Stimulated activated CD4-positive, alpha-beta T cell treated with anti-CD3 and anti-CD28 coated beads, Interleukin-12 subunit alpha, Interleukin-12 subunit beta, amount 100 ng/mL, for 48 hours (primary cell): ENCODE measurements at places on chromosomes 5 and 9.
A peak's percentile ranks its signal among the peaks of the same experiment; 100 is the strongest.

DNA sequence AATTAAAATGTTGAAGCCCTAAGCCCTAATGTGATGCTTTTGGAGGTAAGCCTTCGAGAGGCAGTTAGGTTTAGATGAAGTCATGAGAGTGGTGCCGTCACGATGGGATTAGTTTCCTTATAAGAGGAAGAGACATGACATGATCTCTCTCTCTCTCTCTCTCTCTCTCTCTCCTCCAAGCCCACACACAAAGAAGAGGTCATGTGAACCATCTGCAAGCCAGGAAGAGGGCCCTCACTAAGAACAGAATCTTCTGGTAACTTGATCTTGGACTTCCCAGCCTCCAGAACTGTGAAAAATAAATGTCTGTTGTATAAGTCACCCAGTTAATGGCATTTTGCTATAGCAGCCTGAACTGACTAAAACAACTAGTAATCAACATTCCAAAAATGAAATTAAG, 175.5 kb downstream of the GNA14 start:
- DNase-seq: no peak

DNA sequence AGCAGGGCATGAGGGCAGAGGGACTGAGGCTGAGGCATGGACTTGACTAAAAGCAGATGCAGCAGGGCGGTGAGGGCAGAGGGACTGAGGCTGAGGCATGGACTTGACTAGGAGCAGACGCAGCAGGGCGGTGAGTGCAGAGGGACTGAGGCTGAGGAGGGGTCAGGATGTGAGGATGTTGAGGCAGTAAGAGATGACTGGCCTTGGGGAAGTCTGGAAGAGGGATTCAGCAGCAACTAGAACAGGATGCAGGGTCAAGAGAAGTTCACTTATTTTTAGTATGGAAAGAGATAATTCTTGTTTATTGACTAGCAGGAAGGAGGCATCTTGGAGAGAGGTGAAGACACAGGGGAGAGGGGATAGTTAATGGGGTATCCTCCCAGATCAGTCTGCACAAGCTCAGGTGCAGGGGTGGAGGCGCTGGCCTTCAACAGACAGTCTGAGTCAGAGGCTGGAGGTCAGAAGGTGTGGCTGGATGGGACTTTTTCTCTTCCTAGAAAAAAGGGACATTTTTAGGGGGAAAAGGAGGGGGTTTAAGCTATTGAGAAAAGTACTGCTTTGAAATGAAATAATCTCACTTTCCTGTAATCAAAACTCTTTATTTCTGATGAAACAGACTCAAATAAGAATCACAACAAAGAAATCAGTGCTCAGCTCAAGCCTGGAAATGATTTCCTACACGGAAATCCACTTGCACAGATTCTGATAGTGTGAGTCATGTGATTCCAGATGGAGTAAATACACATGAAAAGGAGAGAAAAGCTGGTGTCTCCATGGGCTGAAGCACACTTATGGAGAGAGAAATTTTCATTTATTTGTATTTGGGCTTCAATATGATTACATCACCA, 130.9 kb downstream of the PALM2AKAP2 start:
- no peak for DNase-seq

GRCh38 chr9:33939924-33940874, 108.5 kb downstream of the UBAP2 start:
- DNase-seq: no peak

GRCh38 chr9:131481441-131482342, 21.0 kb upstream of the POMT1 start:
- DNase-seq: no peak

GRCh38 chr9:14585730-14586473, 107.3 kb downstream of the ZDHHC21 start:
- DNase-seq: peak; percentile 5

DNA sequence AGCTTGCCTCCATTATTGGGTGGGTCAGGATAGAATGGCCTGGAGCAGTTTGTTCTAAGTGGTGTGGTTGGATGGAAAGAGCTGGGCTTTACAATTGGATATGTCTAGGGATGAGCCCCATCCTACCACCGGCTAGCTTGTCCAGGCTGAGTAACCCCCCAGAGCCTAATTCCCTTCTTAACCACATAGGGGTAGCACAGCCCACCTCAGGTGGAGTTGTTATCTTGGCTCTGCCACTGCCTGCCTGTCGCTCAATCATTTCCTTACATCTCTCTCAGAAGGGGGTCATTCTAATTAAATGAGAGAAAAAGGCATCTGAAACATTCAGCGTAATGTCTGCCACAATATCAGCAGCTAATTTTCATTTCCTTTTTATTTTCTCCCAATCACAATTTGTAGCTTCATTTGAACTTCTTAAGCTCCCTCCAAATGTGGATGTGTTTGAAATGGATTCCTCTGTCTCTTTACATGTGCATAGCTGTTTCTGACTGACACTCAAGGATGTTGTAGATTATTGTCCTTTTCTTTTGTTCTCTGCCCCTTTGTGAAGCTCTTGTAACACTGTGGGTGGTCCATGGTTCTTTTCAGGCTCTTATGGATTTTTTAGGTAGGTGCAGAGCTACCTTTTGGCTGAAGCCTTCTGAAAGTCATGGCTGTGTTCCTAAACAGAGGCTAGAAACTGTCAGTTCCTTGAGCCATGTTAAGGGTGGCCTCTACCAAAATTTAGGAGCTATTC, 383.1 kb upstream of the KLF4 start:
- no peak for DNase-seq

- DNase-seq: no peak
These were observed 220.8 kb downstream of the PLK2 start for GRCh38 chr5:58239045-58239444.

GRCh38 chr9:128683340-128684064, 5.5 kb upstream of the SET start:
- DNase-seq: no peak

DNA sequence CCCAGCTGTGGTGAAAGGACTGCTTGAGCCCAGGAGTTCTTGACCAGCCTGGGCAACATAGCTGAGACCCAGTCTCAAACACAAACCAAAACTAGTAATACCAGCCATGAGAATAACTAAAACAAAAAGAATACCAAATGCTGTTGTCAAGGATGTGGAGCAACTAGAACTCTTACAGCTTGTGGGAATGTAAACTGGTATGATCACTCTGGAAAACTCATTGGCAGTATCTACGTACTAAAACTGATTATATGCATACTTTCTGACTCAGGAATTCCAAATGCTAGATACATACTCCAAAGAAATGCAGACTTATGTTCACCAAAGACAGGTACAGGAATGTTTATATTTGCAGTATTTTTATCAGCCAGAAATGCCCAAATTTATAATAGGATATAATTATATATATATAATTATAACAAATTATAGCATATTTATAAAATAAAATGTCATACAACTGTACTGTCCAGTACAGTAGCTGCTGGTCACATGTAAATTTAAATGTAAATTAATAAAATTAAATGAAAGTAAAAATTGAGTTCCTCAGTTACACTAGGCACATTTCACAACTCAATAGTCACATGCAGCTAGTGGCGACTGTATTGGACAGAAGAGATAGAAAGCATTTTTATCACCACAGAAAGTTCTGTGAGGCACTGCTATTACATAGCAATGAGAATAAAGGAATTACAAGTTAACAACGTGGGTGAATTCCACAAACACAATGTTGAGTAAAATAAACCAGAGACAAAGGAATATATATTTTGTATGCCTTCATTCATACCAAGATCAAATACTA, 118.5 kb downstream of the GNAQ start:
- DNase-seq: no peak

GRCh38 chr5:126976520-126977172, 53.7 kb downstream of the MARCHF3 start:
- no peak for DNase-seq

GRCh38 chr9:72979405-72980100, 26.7 kb upstream of the ALDH1A1 start:
- no peak for DNase-seq

DNA sequence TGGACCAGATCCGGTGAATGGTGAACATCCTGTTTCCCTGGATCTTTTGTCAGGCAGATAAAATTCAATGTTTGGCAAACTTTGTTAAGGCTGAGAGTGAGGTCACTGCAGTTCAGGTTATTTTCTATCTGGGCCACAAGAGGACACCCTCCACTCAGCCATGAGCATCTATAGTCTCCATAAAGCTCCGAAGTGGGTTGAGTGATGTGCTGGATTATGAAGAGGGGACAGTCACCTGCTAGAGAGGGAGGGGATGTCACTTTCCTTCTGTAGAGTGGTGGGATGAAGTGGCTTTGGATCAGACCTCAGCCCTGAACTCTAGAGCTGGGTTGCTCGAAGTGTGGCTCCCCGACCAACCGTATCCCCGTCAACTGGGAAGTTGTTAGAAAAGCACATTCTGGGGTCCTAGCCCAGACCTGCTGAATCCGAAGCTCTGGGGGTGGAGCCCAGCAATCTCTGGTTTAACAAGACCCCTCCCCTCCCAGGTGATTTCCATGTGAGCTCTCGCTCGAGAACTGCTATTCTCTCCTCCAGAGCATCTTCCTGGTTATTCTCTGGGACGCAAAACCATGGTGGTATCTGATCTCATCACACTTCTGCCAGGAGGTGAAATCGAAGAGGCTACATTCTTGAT, 31.8 kb upstream of the FGF1 start:
- no peak for DNase-seq

GRCh38 chr9:129811967-129812363, 9.0 kb downstream of the TOR1B start:
- no peak for DNase-seq

- no peak for DNase-seq
These were observed 1.3 kb upstream of the ERMP1 start for GRCh38 chr9:5834214-5834613.

- peak; percentile 82 for DNase-seq
These were observed at the start of gene UGCG for GRCh38 chr9:111895996-111896941. Gene UGCG, plus strand, starts transcription at chr9:111896814. Its CDS starts 402 bp downstream, at chr9:111897216.

- no peak for DNase-seq
These were observed 227.2 kb upstream of the MAP3K1 start for GRCh38 chr5:56588131-56588487.

GRCh38 chr5:15533129-15533893, 33.3 kb downstream of the FBXL7 start:
- DNase-seq: no peak

DNA sequence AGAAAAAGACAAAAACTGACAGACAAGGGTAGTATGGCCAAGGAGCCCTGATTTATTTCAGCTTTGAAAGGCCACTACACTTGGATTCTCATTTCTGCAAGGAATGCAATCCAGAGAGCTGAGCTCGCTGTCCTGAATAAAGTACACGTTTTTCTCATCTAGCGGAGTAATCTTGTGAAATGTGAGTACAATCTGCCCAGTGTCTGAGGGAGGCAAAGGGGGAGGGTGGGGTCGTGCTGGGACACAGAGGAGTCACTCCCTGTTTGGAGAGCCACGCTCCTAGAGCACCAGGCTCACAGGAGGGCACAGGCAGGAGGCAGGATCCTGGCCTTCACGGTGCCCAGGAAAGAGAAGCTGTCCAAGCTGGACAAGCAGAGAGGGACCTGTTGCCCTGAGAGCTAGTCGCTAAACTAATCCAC, 51.0 kb upstream of the IFNK start:
- no peak for DNase-seq

DNA sequence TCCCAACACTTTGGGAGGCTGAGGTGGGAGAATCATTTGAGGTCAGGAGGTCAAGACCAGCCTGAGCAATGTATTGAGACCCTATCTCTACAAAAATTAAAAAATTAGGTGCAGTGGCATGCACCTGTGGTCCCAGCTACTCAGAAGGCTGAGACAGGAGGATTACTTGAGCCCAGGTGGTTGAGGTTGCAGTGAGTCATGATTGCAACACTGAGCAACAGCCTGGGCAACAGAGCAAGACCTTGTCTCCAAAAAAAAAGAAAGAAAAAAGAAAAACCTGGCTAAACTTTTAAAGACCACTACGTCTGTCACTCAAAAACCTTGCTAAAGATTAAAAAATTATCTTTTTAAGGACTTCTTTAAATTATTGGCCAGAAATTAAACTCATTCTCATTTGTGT, 59.8 kb upstream of the ABCA1 start:
- DNase-seq: no peak

GRCh38 chr9:130842545-130842944, 7.5 kb downstream of the ABL1 start:
- no peak for DNase-seq

- DNase-seq: no peak
These were observed 112.4 kb downstream of the CETN3 start for GRCh38 chr5:90297045-90297764.

DNA sequence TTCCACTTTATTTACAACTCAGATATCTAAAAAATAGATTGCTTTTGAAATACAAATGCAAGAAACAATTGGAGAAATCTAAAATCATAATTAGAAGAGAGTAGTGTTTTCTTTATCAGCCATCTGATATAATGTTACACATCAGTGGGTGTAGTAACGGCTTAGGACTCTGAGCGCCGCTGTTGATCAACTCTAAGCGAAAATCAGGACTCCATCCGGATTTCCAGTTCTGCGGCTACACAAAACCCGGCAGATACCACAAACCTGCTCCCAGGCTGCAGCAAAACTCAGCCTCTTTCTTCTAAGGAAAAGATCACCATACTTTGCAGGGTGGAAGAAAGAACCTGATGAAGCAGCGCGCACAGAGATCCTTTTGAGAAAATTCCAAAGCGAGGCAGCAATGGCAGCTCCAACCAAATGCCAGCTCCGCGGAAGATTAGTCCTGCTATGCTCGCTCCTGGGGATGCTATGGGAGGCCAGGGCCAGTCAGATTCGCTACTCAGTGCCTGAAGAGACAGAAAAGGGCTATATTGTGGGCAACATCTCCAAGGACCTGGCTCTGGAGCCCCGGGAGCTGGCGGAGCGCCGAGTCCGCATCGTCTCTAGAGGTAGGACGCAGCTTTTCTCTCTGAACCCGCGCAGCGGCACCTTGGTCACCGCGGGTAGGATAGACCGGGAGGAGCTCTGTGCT, at the start of gene PCDHGA9:
Gene PCDHGA9, plus strand, starts transcription at position 226 of the 691 bp plus-strand sequence. Its CDS starts 175 bp downstream, at position 401.
- DNase-seq: no peak

- DNase-seq: no peak
These were observed 533 bp downstream of the DCANP1 start for GRCh38 chr5:135446615-135447014.

DNA sequence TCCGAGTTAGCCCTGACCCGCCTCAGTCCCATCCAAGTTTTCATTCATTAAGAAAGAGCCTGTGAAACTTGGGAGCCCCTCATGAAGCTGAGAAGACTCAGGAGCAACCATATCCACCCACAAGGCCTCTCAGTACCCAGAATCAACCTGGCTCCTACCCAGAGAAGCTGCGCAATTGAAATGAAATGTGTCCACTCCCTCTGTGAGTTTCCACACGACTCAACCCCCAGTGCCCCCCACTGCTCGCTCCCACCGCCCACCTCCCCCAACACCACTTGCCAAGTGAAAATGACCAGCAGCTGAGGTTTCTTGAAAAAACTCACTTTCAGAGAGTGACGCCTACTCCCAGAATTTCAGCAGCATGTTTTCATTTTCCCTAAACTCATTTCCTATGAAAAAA, 104.6 kb downstream of the CDK5RAP2 start:
- DNase-seq: no peak
